ENCODE measurements at places on chromosomes 6 and 20.

DNA sequence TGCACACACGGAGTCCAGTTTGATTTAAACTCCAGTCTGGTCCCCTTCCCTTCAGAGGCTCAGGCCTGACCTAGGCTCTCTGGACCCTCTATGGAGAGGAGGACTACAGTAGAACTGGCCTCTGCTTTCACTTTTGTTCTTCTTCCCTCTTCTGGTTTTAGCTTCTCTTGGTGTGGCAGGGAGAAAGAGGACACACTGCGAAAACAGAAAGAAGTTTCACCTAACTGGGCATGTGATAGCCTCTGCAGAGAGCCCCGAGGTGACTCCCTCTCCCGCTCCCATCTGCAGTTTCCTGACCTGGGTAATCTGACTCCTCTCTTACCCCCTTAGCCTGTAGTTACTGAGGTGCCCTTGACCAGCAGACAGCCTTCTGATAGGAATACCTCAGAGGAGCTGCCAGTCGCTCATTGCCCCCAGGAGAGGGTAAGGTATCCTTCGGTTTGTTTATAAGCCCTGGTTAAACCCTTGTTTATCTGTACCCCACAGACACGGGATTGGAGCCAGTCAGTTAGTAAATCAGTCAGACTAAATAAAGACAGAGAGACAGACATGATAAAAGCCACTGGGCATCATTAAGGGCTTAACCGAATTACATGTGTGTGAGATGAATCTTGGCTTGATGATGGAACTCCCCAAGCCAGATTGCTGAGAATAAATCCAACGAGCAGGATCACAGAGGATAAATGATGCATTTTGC, 12.0 kb upstream of the DTNBP1 start:
- DNase-seq, result no peak

- DNase-seq, result no peak
Observed at GRCh38 chr20:44574372-44574771, 8.0 kb upstream of the PKIG start.

DNA sequence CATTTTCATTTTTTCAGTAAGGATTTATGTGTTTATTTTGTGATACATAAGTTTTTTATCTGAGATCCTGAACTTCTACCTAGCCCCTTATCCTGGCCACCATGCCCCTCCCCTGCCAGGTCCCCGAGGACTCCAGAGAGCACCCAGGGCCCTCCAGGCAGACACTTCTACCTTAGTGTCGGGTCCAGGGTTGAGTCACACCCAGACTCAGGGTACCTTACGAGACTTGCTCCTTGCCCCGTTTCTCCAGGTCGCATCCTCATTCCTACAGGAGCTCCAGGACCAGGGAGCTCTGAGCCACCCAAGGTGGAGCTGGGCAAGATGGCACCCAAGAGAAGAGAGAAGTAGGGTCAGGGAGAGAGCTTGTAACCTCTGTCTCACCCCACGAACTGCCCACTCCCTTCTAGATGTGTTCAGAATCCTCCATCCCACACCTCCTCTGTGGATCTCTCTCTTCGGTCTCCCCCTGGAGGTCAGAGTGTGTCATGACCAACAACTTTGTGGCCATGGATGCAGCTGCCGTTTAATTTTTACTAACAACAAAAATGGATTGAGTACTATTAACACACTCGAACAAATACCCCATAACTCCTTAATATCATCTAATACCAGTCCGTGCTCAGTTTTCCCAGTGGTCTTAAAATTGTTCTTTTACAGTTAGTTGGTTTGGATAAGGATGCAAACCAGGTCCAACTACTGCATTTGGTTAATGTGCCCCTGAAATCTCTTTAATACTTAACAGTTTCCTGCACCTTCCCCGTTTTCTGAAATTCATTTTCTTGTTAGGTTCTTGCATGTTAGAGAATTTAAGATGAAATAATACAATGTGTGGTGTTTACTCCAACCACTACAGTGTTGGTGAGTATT, 130.6 kb upstream of the INSM1 start:
- no peak for DNase-seq

GRCh38 chr6:52513464-52513863, 63.4 kb downstream of the TRAM2 start:
- no peak for DNase-seq

GRCh38 chr20:10658051-10658823, 15.6 kb downstream of the JAG1 start:
- DNase-seq, result no peak

DNA sequence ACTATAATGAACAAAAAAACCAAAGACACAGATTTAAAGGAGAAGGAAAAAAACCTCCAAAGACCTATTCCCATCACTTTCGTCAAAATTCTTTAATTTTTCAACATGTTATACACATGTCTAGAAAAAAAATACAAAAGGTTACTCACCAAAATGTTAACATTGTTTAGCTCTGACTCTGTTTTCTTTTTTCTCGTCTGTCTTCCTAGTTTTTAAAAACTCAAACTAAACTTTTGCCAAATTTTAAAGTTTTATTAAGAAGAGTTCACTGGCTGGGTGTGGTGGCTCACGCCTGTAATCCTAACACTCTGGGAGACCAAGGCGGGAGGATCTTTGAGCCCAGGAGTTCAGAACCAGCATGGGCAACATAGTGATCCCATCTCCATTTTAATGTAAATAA, 10.8 kb downstream of the MCUR1 start:
- DNase-seq, result no peak

GRCh38 chr6:35642471-35643161, 46.1 kb downstream of the FKBP5 start:
- no peak for DNase-seq

GRCh38 chr6:12294851-12295536, 4.8 kb downstream of the EDN1 start:
- no peak for DNase-seq
